ENCODE measurements at places on chromosomes 16 and 17. TPM values are rescaled to one million over a fixed set of nuclear protein-coding genes. Genes with fewer than 3 reads are reported as not detected.

GRCh38 chr17:69581061-69581961 is 166.8 kb downstream of the MAP2K6 start:
- no peak for DNase-seq

KIF19 gene
- polyA plus RNA-seq, result 0.02 TPM

GRCh38 chr16:57824888-57825287 is 22.6 kb upstream of the KIFC3 start:
- DNase-seq, result no peak

TEX14 gene
- not detected for polyA plus RNA-seq

DNA sequence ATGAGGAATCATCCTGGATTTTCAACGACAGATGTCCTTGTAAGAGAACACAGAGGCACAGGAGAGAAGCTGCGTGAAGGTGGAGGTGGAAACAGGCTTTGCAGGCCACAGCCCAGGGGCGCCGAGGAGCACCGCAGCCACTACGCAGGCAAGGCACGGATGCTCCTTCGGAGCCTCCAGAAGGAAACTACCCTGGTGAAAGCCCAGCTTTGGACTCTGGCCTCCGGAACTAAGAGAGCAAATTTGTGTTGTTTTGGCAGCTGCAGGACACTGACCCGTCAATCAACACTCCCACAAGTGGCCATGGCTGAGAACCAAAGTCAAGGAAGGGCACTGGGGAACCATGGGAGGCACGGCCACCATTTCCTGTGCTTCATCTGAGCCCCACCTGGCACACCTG is 3.4 kb downstream of the ARL16 start:
- DNase-seq, result no peak

PPY gene
- polyA plus RNA-seq, result not detected

- no peak for DNase-seq
Observed at GRCh38 chr17:7480089-7480384, 606 bp upstream of the ZBTB4 start.

DNA sequence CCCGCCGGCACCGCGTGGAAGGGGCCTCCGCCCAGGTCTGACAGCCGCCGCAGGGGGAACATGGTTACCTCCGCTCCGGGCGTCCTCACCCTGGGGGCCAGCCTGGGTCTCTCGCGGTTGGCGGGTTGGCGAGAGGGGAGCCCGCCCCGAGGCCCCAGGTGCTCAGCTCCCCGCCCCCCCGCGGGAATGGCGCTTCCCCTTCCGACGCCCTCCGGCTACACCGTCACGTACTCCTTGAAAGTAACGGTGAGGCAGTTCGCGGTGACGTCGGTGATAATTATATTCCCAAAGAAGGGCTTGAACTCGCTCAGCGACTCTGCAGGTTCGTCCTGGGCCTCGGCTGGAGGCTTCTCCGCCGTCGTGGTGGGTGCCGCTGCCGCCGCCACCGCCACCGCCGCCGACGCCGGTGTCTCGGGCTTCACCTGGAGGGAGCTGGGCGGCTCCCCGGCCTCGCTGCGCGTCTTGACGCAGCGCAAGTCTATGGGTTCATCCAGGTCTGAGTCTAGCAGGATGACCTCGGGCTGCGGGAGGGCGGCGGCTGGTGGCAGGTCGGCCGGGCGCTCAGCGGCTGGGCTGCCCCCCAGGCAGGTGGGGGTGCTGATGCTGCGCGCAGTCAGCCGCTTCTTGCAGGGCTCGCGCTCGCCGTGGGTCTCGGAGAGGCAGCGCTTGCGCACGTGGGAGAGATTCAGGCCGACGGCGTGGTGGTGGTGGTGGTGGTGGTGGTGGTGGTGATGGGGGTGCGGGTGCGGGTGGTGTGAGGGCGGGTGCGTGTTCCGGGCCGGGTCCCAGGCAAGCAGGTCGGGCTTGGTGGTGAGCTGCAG is 5.3 kb downstream of the CBX4 start:
- DNase-seq, result no peak

GRCh38 chr17:4593021-4593421 is 8.7 kb downstream of the SMTNL2 start:
- no peak for DNase-seq

PYY gene
- 0.24 TPM for polyA plus RNA-seq
